Aorta (tissue), 5 donors: ENCODE measurements at places on chromosomes 7 and 10. TPM values are rescaled to one million over a fixed set of nuclear protein-coding genes. Genes with fewer than 3 reads are reported as not detected.

ACHE gene
- 2.0 TPM for total RNA-seq

- H3K27me3 ChIP-seq: no peaks in the 10 kb centered on the region
- H3K36me3 ChIP-seq: no peaks in the 10 kb centered on the region
- H3K4me3 ChIP-seq: no peak overlapping the region
- H3K27ac ChIP-seq: no peak overlapping the region
Measured at GRCh38 chr10:12490963-12491362, 141.6 kb downstream of the CAMK1D start.

GRCh38 chr7:143002106-143002505 is 24.8 kb downstream of the OR9A2 start:
- H3K36me3 ChIP-seq: no peaks in the 10 kb centered on the region
- H3K4me3 ChIP-seq: no peak overlapping the region
- no peaks in the 10 kb centered on the region for H3K4me1 ChIP-seq
- H3K27ac ChIP-seq: no peak overlapping the region
- DNase-seq: no peak
- no peaks in the 10 kb centered on the region for H3K27me3 ChIP-seq

GRCh38 chr10:93277360-93277759 is 203.7 kb downstream of the CYP26A1 start:
- H3K4me3 ChIP-seq: no peak overlapping the region
- H3K27me3 ChIP-seq: no peaks in the 10 kb centered on the region
- H3K36me3 ChIP-seq: no peaks in the 10 kb centered on the region
- H3K4me1 ChIP-seq: no peaks in the 10 kb centered on the region

DNA sequence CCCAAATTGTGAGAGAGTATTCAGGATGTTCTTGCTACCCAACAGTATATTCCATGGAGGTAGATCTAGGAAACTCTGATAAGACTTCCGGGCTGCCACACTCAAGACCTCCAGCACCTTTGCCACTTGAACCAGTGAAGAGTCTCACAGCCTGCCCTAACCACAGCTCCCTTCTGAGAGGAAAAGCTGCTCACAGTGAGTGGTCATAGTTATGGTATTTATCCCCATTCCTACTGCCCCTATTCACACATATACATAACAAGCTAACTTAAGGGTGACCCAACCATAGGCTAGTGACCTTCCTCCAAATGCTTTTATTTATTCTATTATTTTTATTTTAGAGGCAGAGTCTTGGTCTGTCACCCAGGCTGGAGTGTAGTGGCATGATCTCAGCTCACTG is 156.3 kb downstream of the PTEN start:
- no peaks in the 10 kb centered on the region for H3K27me3 ChIP-seq
- no peak overlapping the region for H3K27ac ChIP-seq
- no peak for DNase-seq
- no peak overlapping the region for H3K4me3 ChIP-seq
- H3K4me1 ChIP-seq: no peaks in the 10 kb centered on the region

- H3K4me3 ChIP-seq: no peak overlapping the region
- H3K36me3 ChIP-seq: no peaks in the 10 kb centered on the region
- DNase-seq: no peak
- H3K27me3 ChIP-seq: no peaks in the 10 kb centered on the region
- H3K4me1 ChIP-seq: no peaks in the 10 kb centered on the region
Measured at GRCh38 chr10:85864868-85865526, 501.6 kb downstream of the GRID1 start.

RTKN2 gene
- total RNA-seq: 0.29 TPM

SPDYE6 gene
- not detected for total RNA-seq

DNA sequence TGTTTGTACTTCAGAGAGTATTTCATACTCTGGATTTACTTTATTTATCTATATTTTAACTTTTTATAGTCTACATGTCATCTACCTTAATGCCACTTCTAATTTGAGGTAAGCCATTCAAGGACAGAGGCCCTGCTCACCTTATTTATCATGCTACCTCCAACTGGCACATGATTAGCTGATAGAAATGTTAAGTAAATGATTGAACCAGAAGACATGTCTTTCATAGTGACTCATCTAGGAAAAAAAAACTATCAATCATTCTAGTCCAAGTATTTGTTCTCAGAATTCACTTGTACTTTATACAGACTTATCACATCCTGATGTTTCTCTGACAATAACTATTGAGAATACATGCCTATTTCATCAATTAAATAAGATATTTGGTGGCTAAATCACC is 856.3 kb downstream of the XPNPEP1 start:
- no peak overlapping the region for H3K27ac ChIP-seq
- H3K27me3 ChIP-seq: no peaks in the 10 kb centered on the region
- H3K36me3 ChIP-seq: no peaks in the 10 kb centered on the region
- H3K4me3 ChIP-seq: no peak overlapping the region

DNA sequence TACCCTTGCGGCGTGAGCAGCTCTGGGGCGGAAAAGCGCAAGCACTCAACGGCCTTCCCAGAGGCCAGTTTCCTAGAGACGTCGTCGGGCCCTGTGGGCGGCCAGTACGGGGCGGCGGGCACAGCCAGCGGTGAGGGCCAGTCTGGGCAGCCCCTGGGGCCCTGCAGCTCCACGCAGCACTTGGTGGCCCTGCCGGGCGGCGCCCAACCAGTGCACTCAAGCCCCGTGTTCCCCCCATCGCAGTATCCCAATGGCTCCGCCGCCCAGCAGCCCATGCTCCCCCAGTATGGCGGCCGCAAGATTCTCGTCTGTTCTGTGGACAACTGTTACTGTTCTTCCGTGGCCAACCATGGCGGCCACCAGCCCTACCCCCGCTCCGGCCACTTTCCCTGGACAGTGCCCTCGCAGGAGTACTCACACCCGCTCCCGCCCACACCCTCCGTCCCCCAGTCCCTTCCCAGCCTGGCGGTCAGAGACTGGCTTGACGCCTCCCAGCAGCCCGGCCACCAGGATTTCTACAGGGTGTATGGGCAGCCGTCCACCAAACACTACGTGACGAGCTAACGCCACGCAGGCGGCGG is 12.6 kb downstream of the TRIM8 start:
- no peaks in the 10 kb centered on the region for H3K36me3 ChIP-seq
- no peak for DNase-seq
- H3K4me1 ChIP-seq: no peaks in the 10 kb centered on the region
- H3K27ac ChIP-seq: no peak overlapping the region
- H3K4me3 ChIP-seq: no peak overlapping the region

DNA sequence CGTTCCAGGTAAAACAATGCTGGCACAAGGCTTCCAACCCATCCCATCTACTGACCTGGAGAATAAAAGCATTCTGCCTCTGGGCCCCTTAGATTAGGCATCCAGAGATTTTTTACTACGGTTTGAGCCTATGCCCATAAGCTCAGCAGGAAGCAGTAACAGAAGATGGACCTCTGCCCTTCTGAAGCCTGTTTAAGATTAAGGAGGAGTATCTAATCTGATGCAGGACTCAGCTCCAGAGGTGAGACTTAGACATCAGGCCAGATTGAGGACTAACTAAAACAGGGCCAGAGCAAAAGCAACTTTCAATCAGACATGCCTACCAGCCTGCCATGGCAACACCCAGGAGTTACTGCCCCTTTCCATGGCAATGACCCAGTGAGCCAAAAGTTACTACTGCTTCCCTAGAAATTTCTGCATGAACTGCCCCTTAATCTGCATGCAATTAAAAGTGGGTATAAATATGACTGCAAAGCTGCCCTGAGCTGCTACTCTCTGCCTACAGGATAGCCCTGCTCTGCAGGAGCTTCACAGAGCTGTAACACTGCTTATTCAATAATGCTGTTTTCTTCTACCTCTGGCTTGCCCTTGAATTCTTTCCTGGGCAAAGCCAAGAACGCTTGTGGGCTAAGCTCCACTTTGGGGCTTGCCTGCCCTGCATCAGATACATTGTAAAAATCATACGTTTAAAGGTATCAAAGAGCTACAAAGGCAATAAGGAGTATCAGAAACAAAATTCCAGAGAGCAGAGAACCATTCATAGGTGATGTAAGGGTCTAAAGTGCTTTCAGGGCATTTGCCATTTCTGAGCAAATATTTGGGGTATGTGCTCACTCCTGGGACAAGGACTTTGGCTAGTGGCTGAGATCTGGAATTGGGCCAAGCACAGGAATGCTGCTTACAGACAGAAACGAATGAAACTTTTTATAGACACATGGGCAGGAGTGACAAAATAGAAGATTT is 25.0 kb upstream of the CNNM1 start:
- no peak for DNase-seq
- no peaks in the 10 kb centered on the region for H3K27me3 ChIP-seq
- H3K4me1 ChIP-seq: no peaks in the 10 kb centered on the region
- no peaks in the 10 kb centered on the region for H3K36me3 ChIP-seq
- no peak overlapping the region for H3K27ac ChIP-seq

- no peaks in the 10 kb centered on the region for H3K4me1 ChIP-seq
- no peak overlapping the region for H3K27ac ChIP-seq
- H3K36me3 ChIP-seq: no peaks in the 10 kb centered on the region
- no peaks in the 10 kb centered on the region for H3K27me3 ChIP-seq
- H3K4me3 ChIP-seq: no peak overlapping the region
Measured at GRCh38 chr10:30742471-30742870, 112.9 kb upstream of the LYZL2 start.

GRCh38 chr7:159063046-159063840 is 81.4 kb downstream of the VIPR2 start:
- no peak for DNase-seq
- no peak overlapping the region for H3K4me3 ChIP-seq
- no peaks in the 10 kb centered on the region for H3K27me3 ChIP-seq
- peaks cover 1% of the 10 kb centered on the region for H3K36me3 ChIP-seq
- no peaks in the 10 kb centered on the region for H3K4me1 ChIP-seq

DNA sequence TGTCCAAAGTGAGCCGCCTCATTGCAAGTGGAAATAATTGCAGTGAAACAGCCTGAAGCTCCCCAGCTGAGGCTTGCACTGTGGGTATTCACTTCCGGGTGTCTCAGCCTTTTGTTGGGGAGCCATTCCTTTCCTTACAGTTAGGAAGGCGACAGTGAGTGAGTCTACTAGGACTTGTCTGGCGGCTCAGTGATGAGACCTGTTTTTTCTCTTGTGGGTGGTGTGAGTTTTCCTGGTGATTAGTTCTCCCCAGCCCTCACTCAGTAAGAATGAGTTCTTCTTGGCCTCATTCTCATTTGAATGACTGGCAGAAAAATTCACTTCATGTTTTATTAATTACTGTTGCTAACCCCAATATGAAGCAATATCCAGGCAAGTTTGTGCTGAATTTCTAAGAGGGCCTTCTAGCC is 2.6 kb downstream of the PGAM1 start:
- H3K27me3 ChIP-seq: no peaks in the 10 kb centered on the region
- peaks cover 5% of the 10 kb centered on the region for H3K36me3 ChIP-seq
- no peak overlapping the region for H3K27ac ChIP-seq
- no peak overlapping the region for H3K4me3 ChIP-seq
- no peak for DNase-seq

SSC4D gene
- 0.33 TPM for total RNA-seq

- DNase-seq: no peak
- no peaks in the 10 kb centered on the region for H3K36me3 ChIP-seq
- H3K27ac ChIP-seq: no peak overlapping the region
- H3K4me3 ChIP-seq: no peak overlapping the region
- no peaks in the 10 kb centered on the region for H3K27me3 ChIP-seq
Measured at GRCh38 chr10:128166151-128166550, 39.9 kb upstream of the MKI67 start.

DNA sequence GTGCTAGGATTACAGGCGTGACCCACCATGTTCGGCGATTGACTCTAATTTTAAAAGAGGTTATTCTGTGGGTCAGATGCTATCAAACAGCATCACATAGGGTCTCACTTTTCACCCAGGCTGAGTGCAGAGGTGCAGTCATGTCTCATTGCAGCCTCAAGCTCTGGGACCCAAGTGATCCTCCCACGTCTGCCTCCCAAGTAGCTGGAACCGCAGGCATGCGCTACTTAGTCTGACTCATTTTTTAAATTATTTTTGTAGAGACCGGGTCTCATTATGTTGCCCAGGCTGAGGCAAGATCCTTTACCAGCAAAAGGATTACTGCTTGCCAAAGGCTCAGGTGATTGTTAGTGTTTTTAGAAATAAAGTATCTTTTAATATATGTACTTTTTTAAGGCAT is 42.9 kb upstream of the STOX1 start:
- peaks cover 3% of the 10 kb centered on the region for H3K36me3 ChIP-seq
- no peaks in the 10 kb centered on the region for H3K4me1 ChIP-seq
- H3K4me3 ChIP-seq: no peak overlapping the region
- no peaks in the 10 kb centered on the region for H3K27me3 ChIP-seq
- no peak for DNase-seq

GRCh38 chr7:30181211-30181610 is 46.4 kb downstream of the MTURN start:
- no peak for DNase-seq
- peak overlapping the region; percentile 72 for H3K27ac ChIP-seq
- H3K4me1 ChIP-seq: peaks cover 26% of the 10 kb centered on the region
- H3K4me3 ChIP-seq: no peak overlapping the region
- H3K36me3 ChIP-seq: no peaks in the 10 kb centered on the region
- no peaks in the 10 kb centered on the region for H3K27me3 ChIP-seq

DNA sequence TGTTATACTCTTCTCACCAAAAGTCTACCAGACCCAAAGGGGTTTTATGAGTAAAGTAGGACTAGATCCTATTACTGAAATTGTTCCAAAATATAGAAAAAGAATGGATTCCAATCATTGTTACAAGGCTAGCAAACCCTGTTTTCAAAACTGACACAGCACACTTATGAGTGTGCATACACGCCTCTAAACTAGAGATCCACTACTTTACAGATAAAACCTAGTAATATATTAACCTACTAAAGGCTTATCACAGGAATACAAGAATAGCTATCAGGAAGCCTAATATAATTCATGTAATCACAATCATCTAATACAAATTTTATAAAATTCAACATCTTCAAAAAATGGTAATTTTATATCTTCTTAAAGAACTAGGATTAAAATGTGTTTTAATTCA is 52.2 kb downstream of the ERCC6 start:
- H3K27ac ChIP-seq: no peak overlapping the region
- no peak overlapping the region for H3K4me3 ChIP-seq
- peaks cover 2% of the 10 kb centered on the region for H3K4me1 ChIP-seq
- H3K27me3 ChIP-seq: no peaks in the 10 kb centered on the region
- DNase-seq: no peak
- no peaks in the 10 kb centered on the region for H3K36me3 ChIP-seq

DNA sequence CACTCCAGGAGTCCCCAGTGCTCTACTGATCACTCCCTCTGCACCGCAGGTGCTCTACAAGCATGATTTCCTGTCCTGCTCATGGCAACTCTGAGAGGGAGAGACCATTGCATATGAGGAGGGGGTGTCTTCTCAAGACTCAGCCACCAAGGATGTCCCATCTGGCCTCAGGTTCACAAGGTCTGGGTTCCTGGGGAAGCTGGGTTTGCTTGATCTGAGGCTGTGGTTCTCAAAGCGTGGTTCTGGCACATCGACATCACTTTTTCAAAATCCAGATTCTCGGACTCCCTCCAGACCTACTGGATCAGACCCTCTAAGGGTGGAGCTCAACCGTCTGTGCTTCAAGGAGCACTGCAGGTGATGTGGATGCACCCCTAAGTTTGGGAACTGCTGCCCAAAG is 247.5 kb downstream of the PLXNA4 start:
- H3K27me3 ChIP-seq: no peaks in the 10 kb centered on the region
- no peaks in the 10 kb centered on the region for H3K4me1 ChIP-seq
- H3K27ac ChIP-seq: no peak overlapping the region
- H3K4me3 ChIP-seq: no peak overlapping the region
